ENCODE measurements at places on chromosomes 16 and 17.

- DNase-seq, result no peak
Measured at GRCh38 chr16:87736008-87736382, 29.8 kb downstream of the KLHDC4 start.

GRCh38 chr17:69050999-69051775, 9.5 kb downstream of the ABCA9 start:
- no peak for DNase-seq

GRCh38 chr17:11705111-11705510, 106.8 kb downstream of the DNAH9 start:
- no peak for DNase-seq

- DNase-seq, result no peak
Measured at GRCh38 chr17:49783071-49783715, 5.3 kb upstream of the KAT7 start.

Data from left hindlimb (tissue), 1 donor.